ENCODE measurements at places on chromosomes 11 and 22. TPM values are rescaled to one million over a fixed set of nuclear protein-coding genes. Genes with fewer than 3 reads are reported as not detected.

APLP2 gene
- 25.5 TPM for total RNA-seq

KCNQ1OT1 gene
- total RNA-seq: 0.22 TPM

MRPL40 gene
- 39.8 TPM for total RNA-seq

GAL3ST3 gene
- 0.51 TPM for total RNA-seq

FAT3 gene
- not detected for total RNA-seq

DNA sequence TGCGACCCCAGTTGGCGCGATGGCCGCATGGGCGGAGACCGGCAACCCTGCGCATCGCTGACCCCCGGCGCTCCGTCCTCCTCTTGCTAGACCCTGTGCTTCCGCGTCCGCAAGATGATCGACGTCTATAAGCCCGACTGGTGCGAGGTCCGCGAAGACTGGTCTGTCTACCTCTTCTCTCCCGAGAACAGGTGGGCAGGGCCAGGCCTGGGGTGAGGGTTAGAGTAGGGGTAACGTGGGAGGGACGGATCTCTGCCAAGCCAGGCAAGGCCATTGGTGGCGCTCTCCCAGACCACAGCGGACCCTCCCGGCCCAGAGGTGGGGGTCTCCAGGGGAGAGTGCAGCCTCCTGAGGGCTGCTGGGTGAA, 92.1 kb downstream of the CACNA1I start:
- H3K27me3 ChIP-seq: peaks cover 12% of the 10 kb centered on the region
- H3K4me1 ChIP-seq: peaks cover 30% of the 10 kb centered on the region
- peak overlapping the region; percentile 62 for H3K4me3 ChIP-seq
- peak; percentile 13 for DNase-seq
- no peaks in the 10 kb centered on the region for H3K36me3 ChIP-seq

GRCh38 chr22:19040391-19040861, 81.8 kb downstream of the DGCR2 start:
- no peak overlapping the region for H3K4me3 ChIP-seq
- H3K27ac ChIP-seq: no peak overlapping the region
- H3K27me3 ChIP-seq: no peaks in the 10 kb centered on the region
- DNase-seq: no peak
- peaks cover 4% of the 10 kb centered on the region for H3K36me3 ChIP-seq
- no peaks in the 10 kb centered on the region for H3K4me1 ChIP-seq

KRTAP5-8 gene
- total RNA-seq: not detected

TMEM135 gene
- total RNA-seq: 24.7 TPM

DNA sequence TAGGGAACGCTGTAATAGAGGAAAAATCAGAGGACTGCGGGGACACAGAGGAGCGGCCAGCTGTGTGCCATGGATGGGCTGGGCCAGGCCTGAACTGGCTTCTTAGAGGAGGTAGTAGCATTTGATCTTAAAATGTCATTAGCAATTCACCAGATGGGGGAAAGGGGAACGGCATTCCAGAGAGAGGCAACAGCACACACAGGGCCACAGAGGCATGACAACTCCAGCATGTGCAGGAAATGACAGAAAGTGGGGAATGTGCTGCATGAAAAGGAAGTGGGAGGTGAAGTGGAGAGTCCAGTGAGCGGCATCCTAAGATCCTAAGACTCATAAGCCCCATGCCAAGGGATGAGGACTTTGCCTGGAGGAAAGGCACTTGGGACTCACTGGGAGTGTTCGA, 69.0 kb downstream of the UBASH3B start:
- DNase-seq: no peak
- no peak overlapping the region for H3K4me3 ChIP-seq

CASP12 gene
- not detected for total RNA-seq

DNA sequence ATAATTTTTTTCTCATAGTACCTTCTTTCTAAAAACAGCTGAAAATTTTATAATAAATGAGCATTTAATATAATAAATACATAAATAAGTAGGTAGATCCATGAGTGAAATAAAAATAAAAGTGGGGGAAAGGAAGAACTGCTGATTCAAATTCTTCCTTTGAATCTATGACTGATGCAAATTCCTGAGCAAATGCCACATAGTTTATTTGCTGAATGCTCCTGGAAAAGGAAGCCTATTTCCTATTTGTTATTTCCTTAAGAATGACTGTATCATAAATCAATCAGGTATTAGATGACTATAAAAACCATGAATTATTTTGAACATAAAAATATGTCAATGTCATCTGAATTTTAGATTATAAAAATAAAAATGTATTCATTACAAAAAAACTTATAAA, 16.6 kb downstream of the BTBD10 start:
- DNase-seq: no peak
- H3K36me3 ChIP-seq: peaks cover 15% of the 10 kb centered on the region
- H3K27ac ChIP-seq: no peak overlapping the region
- H3K4me1 ChIP-seq: peaks cover 50% of the 10 kb centered on the region
- no peak overlapping the region for H3K4me3 ChIP-seq

DNA sequence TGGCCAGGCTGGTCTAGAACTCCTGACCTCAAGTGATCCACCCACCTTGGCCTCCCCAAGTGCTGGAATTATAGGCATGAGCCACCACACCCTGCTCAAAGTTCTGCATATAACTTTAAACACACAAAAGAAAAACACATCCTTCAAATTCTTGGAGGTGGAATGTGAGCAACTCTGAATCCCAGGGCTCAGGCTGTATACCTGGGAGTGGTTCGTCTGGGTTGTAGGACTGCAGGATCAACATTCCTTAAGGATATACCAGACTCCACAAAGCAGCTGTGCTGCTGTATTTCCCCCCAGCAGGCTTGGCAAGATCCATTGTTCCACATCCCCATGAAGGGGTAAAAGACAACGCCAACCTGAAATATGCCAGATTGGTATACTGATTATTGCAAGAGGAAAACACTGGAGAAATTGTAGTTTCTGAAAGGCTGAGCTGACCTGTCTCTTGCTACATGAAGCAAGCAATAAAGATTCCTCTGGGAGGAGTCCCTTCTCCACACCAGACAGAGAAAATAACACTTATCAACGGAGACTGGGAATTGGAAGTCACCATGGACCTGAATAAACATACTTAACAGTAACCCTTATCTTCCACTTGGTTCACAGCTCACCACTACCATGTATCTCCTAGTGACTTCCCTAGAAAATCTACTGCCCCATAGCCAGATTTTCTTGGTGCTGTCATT, 12.2 kb upstream of the RPS3 start:
- DNase-seq: no peak
- peaks cover 19% of the 10 kb centered on the region for H3K4me1 ChIP-seq
- H3K4me3 ChIP-seq: no peak overlapping the region
- no peaks in the 10 kb centered on the region for H3K27me3 ChIP-seq
- H3K36me3 ChIP-seq: no peaks in the 10 kb centered on the region

DNA sequence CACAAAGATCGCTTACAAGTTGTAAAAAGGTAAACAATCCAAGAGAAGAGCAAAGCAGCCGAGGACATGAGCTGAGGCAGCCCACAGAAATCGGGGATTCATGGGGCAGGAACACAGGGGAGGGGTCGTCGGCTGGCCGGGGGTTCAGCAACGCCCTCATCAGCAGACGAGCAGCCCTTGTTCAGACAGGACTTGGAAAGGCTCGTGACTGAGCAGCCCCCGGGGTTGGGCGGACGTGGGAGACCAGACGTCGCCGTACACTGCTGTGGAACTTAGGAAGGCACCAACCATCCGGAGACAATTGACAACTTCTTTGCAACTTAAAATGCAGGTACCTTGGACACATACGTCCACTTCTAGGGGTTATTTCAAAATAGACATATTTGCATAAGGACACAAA, 370.5 kb downstream of the BRD1 start:
- H3K27ac ChIP-seq: no peak overlapping the region
- no peak for DNase-seq
- H3K27me3 ChIP-seq: peaks cover 13% of the 10 kb centered on the region
- H3K4me1 ChIP-seq: no peaks in the 10 kb centered on the region
- H3K4me3 ChIP-seq: no peak overlapping the region

OR5B21 gene
- not detected for total RNA-seq

DNA sequence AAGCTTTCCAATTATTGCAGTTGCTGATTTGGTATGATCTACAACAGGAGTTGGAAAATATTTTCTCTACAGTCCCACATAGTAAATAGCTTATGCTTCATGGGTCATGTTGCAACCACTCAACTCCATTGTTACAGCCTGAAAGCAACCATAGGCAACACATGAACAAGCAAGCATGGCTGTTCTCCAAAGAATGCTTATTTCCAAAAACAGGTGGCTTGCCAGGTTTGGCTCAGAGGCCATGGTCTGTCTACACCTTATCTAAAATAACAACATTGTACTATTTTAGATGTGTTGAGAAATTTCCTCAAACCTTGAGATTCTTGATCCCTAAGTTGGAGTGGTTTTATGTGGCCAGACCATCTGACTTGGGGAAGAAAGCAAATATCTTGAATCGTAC, 153.9 kb upstream of the MPPED2 start:
- no peak for DNase-seq
- H3K4me3 ChIP-seq: no peak overlapping the region
- H3K27me3 ChIP-seq: no peaks in the 10 kb centered on the region
- H3K36me3 ChIP-seq: no peaks in the 10 kb centered on the region
- no peak overlapping the region for H3K27ac ChIP-seq

TRPT1 gene
- 33.7 TPM for total RNA-seq

BRSK2 gene
- 1.1 TPM for total RNA-seq

GRCh38 chr22:39144101-39144767, 8.2 kb downstream of the CBX7 start:
- peak overlapping the region; percentile 75 for H3K27ac ChIP-seq
- peaks cover 2% of the 10 kb centered on the region for H3K36me3 ChIP-seq
- H3K4me1 ChIP-seq: peaks cover 28% of the 10 kb centered on the region

GRCh38 chr11:12746593-12747097, 72.4 kb downstream of the TEAD1 start:
- no peak overlapping the region for H3K27ac ChIP-seq
- H3K4me3 ChIP-seq: no peak overlapping the region
- H3K4me1 ChIP-seq: no peaks in the 10 kb centered on the region
- H3K27me3 ChIP-seq: peaks cover 22% of the 10 kb centered on the region
- H3K36me3 ChIP-seq: no peaks in the 10 kb centered on the region

GRCh38 chr22:34113381-34113780, 193.1 kb upstream of the LARGE1 start:
- no peaks in the 10 kb centered on the region for H3K4me1 ChIP-seq
- no peaks in the 10 kb centered on the region for H3K27me3 ChIP-seq
- DNase-seq: no peak
- H3K36me3 ChIP-seq: no peaks in the 10 kb centered on the region
- H3K4me3 ChIP-seq: no peak overlapping the region

APOA5 gene
- total RNA-seq: not detected

PGR gene
- total RNA-seq: not detected

DNA sequence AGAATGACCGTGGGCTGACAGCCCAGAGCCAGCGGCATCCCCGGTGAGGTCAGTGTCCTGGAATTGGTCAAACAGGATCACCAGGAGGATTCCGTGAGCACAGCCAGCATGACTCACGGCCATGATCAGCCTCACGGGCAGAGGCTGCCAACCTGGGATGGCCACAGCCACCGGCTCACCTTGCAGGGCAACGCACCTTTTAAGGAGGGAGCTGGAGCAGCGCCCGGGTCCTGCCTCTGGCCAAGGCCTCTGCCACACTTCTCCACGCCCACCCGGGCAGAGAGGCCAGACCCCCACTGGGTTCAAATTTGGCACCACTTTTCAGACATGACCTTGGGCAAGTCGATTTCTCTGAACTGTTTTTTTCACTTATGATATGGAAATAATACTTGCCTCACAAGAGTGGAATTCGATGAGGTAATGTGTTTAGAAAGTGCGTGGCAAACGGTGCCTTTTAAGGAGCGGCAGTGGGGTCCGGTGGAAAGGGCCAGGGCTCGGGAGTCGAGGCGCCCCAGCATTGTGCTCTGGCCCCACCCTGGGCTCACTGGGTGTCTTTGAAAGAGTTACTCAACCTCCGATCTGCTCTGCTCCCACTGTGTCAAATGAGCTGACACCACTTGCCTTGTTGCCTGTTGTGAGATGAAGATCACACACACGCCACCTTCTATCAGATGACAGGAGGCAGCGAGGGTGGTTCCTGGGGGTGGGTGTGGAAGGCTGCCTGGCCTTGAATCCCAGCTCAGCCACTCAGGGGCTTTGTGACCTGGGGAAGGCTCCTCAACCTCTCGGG, 16.0 kb downstream of the TXN2 start:
- H3K27ac ChIP-seq: peak overlapping the region; percentile 64
- no peak for DNase-seq
- H3K27me3 ChIP-seq: no peaks in the 10 kb centered on the region
- no peak overlapping the region for H3K4me3 ChIP-seq
- peaks cover 27% of the 10 kb centered on the region for H3K4me1 ChIP-seq

DNA sequence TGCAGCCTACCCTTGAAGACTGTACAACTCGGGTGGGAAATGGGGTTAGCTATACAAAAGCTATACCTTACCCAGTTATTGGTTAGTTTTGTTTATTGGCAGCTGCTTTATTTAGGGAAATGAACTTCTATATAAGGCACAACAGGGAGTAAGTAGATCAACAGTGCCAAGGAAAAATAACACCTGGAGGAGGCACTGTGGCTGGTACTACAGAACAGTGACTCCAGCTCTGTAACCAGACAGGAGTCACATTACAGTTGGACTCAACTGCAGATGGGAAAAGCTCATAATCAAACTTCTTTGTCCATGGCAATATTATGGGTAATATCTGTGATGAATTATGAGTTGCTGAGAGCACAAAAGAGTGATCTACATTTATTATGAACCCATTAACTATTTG, 14.0 kb downstream of the P4HA3 start:
- H3K36me3 ChIP-seq: no peaks in the 10 kb centered on the region
- peaks cover 5% of the 10 kb centered on the region for H3K4me1 ChIP-seq
- peaks cover 12% of the 10 kb centered on the region for H3K27me3 ChIP-seq
- H3K4me3 ChIP-seq: no peak overlapping the region

DNA sequence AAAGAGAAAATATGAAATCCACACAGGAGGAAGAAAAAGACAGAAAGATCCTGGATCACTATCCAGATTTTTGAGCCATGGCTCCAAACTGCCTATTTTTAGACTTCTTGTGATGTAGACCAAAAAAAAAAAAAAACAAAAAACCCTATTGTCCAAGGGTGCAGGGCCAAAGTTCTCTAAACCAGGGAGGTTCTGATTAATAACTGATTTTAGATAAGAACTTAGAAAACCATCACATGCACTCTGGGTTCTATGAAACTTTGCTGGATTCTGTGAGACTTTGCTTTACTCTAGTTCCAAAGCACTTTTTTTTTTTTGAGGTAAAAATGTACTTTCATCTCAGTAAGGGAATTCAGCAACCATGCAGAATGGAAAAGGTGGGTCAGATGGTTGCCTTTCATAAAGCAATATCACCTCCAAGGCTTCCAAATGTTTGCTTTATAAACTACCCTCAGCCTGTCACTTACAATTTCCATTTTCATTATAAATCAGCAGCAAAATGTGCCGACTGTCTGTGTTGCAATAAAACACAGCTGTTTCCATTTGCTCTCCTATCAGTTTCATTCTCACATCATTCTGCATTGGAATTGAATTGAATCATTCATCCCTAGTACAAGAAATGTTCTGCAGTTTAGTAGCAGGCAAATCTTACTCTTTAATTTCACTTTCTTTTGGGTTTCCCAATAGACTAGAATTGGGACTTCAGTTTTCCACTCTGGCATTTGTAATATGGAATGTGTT, 1584.3 kb upstream of the RAG2 start:
- no peak for DNase-seq
- no peaks in the 10 kb centered on the region for H3K27me3 ChIP-seq
- H3K27ac ChIP-seq: no peak overlapping the region
- no peaks in the 10 kb centered on the region for H3K36me3 ChIP-seq
